ENCODE measurements at places on chromosomes 12 and 14.

GRCh38 chr14:31692376-31692781 is 131.2 kb downstream of the NUBPL start:
- peak; percentile 80 for DNase-seq

DNA sequence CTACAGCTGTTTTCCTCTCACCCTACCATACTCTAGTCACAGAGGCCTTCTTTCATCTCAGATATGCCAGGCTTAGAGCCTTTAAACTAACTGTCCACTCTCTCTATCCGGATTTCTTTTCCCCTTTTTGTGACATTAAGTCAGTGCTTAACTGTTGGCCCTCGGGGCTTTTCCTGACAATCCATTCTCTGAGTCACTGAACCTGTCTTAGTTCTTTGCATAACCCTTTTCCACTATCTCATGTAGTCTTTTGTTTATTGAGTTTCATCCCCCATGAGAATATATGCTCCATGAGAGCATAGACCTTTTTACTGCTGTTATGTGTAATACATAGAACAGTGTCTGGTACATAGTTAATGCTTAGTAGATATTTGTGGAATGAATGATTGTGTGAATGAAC is 68.7 kb downstream of the PLEKHA5 start:
- no peak for DNase-seq

DNA sequence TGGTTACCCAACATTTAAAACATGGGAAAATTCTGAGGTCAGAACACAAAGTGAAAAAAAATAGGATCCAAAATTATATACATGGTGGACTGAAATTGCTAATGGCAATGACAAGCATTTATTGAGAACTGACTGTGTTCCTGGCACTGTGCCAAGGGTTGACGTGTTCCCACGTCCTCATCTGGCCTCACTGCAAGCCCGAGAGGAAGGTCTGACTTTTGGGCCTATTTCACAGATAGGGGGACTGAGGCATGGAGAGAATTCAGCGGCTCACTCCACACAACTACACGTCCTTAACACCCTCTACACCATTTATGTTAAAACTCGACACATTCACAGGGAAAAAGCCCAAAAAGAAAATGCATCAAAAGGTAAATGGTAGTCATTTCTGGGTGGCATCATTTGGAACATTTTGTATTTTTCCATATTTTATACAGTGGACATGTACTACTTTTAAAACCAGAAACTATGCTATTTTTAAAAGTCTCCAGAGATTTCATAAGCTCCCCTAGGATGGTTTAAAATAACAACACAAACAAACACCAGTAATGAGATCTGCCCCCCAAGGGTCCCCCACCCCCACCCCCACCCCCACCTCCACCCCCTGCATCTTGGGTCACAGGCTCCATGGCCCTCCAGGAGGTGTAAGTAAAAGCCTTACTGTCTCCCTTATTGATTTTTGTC is 27.7 kb downstream of the CLMN start:
- DNase-seq = peak; percentile 23

- no peak for DNase-seq
Measured at GRCh38 chr14:74983343-74983742, 19.4 kb upstream of the EIF2B2 start.

GRCh38 chr12:46825591-46826414 is at the start of gene SLC38A4:
TSS of gene SLC38A4 (minus strand) at chr12:46825997. CDS start at chr12:46793071, 32,926 bp downstream.
- DNase-seq = no peak

DNA sequence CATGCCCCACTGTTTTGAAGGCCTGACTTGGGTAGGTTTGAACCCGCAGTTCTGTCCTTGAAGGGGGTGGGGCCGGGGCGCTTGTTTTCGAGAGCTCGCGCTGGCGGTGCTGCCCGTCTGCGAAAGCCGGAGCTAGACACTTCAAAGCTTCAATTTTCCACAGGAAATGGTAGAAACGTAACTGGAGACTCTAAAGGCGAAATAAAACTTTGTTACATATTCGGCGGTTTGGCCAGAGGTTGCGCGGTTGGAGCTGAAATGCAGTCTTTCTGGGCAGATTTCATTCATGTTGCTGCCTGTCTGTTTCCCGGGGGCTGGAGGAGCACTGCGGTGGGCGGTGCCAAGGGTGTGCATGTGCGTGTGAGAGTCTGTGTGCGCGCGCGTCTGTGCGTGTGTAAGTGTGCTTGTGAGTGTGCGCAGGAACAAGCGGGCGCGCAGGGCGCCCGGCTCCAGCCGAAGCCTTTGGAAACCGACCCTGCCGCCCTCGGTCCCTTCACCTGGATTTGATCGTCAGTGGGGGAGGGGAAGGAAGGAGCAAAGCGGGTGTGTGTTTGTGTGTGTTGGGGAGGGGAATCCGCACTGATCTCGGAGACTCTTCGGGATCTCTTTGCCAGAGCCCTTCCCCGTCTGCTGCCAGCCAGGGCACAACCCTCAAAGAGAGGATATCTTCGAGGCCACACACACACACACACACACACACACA is 227.7 kb upstream of the CRY1 start:
- DNase-seq = peak; percentile 80
